ENCODE measurements at places on chromosomes 16 and 17.
A peak's percentile ranks its signal among the peaks of the same experiment; 100 is the strongest.

- peak; percentile 65 for DNase-seq
Observed at GRCh38 chr16:81610144-81610842, 165.7 kb downstream of the CMIP start.

DNA sequence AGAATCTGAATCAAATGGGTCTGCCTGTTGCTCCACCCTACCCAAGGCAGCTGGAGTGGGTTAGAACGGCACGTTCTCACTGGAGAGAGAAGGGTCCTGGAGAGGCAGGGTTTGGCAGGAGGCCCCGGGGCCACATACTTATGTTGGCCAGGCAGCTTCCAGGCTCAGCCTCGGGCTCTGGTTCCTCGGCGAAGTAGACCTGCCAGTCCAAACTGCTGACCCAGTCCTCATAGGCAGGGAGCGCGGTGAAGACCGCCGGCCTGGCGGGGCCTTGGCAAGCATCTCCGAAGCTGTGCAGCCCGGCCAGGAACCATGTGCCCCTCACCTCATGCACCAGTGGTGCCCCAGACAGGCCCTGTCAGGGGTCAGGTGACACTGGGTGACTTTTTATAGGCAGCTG is 4.8 kb downstream of the PRSS53 start:
- no peak for DNase-seq

GRCh38 chr16:61770301-61770700 is 265.9 kb downstream of the CDH8 start:
- DNase-seq: no peak

GRCh38 chr16:14658063-14658462 is 25.3 kb downstream of the BFAR start:
- DNase-seq: peak; percentile 61

DNA sequence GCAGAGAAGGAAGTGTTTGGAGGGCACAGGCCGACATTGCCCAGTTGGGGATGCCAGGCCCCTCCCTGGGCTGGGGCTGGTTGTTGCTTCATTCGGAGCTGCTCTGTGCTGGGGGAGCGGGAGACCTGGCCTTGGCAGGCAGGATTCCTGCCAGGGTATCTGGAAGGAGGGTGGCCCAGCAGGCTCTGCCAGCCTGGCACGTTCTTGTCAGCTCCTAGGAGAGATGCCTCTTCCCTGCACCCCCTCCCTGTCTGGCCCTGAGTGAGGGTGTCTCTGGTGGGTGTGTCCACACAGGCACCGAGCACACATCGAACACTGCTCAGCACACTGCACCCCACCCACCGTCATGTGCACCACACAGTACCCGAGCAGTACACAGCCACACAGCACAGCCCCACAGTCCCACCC is 35.2 kb downstream of the ARHGAP23 start:
- DNase-seq: no peak

GRCh38 chr17:59002126-59002525 is 104.6 kb downstream of the TRIM37 start:
- no peak for DNase-seq

DNA sequence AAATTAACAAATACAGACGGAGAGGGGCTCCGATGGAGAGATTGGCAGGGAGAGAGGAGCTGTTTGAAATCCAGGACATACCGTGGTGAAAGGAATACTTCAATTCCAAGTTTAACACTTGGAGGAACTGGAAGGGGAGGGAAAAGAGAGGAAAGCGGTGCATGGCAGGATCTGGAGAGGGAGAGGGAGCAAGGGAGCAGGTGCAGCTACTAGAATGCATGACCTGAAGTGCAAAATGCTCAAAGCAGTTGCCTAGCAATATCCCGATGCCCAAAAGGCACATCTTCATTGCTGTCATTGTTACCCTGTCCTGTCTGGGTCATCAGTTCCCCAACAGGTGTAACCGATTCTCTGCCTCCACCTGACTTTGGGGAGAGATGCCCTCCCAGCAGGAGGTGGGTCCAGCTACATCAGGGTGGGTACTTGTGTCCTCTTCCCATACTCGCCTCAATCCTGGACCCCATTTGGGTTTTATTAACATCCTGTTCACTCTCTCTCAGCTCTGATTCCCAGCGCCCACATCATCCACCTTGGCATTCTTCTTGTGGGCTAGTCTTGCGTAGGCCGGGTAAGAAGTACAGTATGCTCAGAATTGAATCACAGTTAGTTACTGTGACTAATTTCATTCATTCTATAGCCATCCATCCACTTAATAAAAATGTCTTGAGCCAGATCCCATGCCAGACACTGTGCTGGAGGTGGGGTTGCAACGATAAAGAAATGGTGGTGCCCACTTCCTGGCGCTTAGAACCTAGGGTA is 37.4 kb upstream of the EMP2 start:
- no peak for DNase-seq

GRCh38 chr16:83581082-83581481 is 226.7 kb upstream of the HSBP1 start:
- peak; percentile 48 for DNase-seq

DNA sequence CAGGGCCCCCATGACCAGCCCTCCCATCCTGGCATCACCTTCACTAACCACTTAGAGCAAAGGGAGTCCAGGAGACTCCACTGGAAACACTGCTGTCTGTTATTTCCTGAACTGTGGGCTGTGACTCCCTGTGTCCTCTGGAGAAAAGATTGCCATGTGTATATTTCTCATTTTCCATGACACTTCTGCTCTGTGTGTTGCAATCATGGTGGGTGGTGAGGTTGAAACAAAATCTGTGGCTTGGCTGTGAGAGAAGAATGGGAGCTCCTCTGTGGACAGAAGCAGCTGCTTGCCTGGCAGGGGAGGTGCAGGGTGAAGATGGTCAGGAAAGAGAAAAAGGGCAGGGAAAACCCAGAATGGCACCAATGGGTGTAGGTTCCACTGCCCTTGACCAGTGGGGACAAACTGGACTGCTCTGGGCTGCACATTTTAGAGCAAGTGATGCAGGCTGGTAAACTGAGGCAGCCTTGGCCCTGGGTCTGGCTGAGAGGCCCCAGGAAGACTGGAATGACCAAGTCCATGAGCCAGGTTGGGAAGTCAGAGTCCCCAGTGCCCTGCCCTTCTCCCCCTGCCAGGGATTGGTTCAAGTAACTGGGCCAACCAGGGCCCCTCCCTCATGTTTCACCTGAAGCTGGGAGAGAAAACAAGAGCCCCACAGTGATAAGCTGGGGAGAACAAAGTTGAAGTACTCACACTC is 314.3 kb downstream of the C16orf95 start:
- DNase-seq: no peak

- DNase-seq: no peak
Observed at GRCh38 chr17:82226809-82227628, 1.8 kb upstream of the SLC16A3 start.

DNA sequence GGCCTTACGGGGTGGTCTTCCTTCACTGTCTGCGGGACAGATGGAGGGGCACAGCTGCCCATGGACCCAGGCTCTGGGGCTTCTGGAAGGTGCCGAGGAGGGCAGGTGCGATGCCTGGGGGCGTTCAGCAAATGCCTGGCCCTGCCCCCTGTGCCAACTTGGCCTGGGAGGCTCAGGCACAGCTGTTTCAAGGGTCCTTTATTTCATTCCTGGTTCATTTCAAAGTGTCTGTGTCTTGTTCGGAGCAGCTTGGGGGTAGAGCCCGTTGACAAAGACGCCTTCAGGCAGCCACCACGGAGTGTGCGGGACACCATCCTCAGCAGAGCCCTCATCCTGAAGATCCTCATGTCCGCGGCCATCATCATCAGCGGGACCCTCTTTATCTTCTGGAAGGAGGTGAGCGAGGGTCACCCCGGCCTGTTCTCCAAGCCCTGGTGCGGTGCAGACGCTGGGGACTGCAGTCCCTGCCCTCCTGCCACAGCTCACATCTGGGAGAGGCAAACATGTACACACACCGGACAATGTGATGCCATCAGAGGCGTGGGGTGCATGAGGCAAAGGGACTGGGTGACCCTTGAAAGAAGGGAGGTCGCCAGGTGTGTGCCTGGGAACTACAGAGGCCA is 43.9 kb downstream of the MEAK7 start:
- DNase-seq: no peak

GRCh38 chr17:57861790-57862693 is 12.2 kb upstream of the MRPS23 start:
- peak; percentile 92 for DNase-seq

GRCh38 chr17:34613064-34614019 is 34.0 kb downstream of the TMEM132E start:
- DNase-seq: no peak

- peak; percentile 76 for DNase-seq
Observed at GRCh38 chr17:69466905-69467667, 52.6 kb downstream of the MAP2K6 start.

DNA sequence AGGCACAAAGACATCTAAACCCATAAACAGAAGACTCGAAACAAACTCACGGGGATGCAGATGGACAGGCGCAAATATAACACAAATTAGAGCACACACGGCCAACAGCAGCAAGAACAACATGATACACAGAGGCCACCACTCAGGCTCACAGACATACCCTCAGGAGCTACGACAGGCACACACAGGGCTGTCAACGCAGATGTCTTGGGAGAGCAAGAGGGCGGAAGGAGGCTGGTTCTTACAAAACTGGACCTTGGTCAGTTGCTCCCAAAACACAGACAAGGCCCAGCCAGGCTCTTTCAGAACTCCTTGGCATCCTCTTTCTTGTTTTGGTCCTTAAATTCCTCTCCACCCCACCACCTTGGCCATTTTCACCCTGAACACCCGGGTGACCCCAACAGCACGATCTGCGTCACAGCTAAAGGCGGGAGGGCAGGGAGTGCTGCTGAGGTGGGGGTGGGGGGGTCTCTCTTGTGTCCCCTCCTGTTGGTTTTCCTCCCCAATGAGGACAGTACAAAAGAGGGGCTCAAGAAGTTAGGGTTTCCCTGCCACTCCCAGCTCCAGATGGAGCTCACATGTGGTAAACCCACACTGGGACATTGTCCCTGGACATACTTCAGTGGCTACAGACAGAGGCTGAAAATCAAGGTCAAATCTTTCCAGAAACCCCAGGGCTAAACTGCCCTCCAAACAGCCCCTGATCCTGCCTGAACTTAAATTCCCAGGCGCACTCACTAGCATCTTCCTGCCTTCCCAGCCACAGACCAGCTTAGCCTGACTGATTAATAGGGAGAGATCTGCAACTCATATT is 221.3 kb downstream of the C16orf78 start:
- no peak for DNase-seq

DNA sequence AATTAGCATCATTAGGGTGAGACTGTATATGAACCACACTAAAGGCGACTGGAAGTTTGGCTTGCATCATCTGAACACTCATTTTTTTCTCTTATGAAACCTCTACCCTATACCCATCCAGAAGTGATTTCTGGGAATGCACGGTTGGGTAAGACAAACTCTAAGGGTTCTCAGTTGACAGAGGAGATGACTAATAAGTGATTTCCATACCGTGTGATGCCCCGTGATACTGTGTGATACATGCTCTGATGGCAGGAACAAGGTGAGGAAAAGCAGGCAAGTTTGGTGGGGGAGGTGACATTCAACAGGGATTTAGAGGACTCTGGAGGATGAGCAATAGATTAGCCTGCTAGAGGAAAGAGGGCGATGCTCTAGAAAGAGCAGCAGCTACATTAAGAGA is 156.4 kb upstream of the CCL2 start:
- DNase-seq: no peak

GRCh38 chr17:66415366-66416206 is 113.2 kb downstream of the PRKCA start:
- DNase-seq: peak; percentile 48

DNA sequence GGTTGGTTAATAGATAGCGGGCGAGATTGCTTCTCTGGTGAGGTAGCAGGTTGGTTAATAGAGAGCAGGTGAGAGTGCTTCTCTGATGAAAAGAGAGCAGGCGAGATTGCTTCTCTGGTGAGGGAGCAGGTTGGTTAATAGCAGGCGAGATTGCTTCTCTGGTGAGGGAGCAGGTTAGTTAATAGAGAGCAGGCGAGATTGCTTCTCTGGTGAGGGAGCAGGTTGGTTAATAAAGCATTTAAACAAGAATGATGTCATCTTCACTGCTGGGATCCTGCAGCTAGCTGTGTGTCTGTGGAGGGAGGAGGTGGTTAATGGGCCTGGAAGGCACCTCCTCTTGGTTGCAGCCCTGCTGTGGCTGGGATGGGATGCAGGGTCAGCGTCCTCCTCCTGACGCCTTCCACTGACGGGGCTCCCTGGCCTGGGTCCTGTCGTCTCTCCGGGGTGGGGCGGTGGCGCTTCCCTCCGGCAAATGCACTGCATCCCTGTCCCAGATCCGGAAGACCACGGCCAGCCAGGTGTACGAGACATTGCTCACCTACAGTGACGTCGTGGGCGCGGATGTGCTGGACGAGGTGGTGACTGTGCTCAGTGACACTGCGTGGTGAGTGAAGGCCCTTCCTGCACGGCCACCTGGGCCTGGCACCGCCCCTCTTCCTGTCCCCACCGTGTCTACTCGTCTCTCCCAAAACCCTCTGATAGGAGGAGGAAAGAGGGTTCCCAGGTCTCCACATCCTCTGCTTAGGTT is 99.2 kb upstream of the ZNF750 start:
- DNase-seq: peak; percentile 11

- DNase-seq: no peak
Observed at GRCh38 chr16:51327001-51327400, 175.9 kb upstream of the SALL1 start.

DNA sequence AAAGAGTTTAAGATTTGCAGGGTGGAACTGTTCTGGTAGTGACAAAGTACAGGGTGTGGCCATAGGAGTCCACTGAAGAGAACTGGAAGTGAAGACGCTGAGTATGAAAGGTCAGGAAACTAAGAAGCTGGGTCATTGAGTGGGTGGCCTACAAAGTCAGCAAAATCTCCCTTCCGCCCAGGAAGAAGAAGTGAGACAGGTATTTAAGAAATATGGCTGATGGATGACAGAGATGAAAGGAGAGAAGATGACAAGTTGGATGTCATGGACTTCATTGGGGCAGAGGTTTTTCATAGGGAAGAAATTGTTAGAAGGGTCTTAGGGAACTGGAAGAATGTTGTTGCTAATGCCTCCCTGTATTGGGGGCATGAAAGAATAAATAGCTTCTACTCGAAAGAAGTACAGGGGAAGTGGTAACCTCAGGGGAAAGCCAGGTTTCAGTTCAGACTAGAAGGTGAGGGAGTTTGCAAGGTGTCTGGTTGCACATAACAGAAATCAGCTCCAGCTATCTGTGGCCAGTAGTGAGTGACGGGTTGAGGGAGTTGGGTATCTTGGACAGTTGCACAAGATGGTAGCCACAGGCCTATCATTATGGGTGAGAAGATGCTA is 33.6 kb upstream of the MED13 start:
- DNase-seq: no peak

DNA sequence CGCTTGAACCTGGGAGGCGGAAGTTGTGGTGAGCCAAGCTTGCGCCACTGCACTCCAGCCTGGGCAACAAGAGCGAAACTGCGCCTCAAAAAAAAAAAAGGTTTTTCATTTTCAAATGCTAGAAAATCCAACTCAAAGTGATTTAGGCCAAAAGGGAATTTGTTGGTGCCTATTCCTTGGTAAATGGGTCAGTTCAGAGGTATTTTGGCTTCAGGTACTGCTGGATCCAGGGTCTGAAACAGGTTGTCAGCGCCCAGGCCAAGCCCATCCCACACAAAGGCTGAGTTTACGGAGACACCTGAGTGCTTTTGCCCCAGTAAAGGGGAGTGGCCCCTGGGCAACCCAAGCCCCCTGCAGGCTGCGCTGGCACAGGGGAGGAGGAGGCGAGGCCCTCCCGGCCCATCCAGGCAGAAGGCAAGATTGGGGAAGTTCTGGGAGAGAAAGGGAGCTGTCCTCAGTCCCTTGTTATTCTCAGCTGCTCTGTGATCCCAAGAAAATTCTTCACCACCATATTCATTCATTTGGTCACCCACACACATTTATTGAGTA is 8.5 kb upstream of the JPH3 start:
- no peak for DNase-seq

Measured in ACHN (cell line).